ENCODE measurements at places on chromosomes 16 and 17.

GRCh38 chr16:79845033-79845733, 244.6 kb upstream of the MAF start:
- DNase-seq = no peak

DNA sequence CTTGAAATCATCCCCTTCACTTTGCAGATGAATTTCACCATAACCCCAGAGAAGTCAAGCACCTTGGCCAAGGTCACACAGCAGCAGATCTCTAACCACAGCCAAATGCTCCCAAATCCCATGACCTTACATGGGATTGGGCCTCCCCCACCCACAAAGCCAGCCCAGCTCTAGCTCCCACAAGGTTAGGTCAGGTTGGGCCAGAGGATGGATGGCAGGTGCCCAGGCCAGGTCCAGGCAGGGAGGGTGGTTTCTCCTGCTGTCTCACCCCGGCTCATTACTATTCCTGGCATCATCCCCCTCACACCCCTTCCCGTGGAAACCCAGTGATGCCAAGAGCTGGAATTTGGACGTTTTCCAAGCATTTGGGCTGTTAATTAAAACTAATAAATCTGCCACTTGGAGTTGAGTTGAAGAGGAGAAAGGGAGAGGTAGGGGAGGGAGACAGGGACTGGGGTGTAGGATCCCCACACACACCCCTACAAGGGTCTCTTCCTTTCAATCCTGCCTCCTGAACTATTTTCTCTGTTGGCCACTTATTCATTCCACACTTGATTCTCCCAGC, 181.6 kb downstream of the TMEM132E start:
- no peak for DNase-seq

- DNase-seq = no peak
These were observed 44.0 kb upstream of the PABPN1L start for GRCh38 chr16:88910284-88911135.

DNA sequence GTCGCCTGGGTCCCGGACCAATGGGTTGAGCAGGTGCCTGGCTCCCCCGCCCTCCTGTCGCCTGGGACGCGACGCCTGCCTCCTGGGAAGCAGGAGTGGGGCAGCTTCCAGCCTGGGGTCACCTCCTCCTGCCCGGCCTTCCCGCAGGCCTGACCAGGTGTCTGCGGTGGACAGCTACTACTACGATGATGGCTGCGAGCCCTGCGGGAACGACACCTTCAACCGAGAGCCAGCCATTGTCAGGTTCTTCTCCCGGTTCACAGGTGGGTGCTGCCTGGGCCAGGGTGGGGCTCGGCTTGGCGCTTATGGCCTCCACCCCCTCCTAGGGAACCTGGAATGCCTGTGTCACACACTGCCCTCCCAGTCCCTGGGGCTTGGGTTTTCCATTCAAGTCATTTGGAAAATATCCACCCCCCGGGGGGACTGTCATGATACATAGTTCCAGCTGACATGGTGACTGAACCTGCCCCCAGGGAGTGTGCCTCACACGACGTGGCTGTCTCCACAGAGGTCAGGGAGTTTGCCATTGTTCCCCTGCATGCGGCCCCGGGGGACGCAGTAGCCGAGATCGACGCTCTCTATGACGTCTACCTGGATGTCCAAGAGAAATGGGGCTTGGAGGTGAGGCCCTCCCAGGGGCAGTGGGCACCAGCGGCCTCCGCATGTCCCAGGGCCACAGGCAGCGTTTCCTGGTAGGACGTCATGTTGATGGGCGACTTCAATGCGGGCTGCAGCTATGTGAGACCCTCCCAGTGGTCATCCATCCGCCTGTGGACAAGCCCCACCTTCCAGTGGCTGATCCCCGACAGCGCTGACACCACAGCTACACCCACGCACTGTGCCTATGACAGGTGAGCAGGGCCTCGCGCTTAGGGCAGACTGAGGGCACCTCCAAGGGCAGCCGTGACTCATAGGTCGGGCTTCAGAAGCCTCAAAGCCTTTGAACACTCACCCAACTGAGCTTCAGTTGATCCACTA, 2.3 kb downstream of the DNASE1 start:
- peak; percentile 43 for DNase-seq

DNA sequence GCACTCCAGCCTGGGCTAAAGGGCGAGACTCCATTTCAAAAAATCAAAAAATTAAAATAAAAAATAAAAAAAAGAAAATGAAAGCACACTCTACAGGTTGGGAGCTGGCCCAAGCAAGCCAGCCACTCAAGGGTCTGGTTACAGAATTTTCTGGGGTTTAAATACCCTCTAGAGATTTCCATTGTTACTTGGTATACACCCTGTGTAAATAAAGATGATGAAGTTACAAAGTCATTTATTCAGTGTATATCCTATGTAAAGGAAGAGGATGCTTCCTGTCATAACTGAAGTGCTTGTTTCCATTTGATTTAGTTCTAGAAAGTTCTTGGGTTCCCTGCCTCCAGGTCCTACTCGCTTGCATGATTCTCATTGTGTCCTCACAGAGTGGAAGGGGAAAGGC, 79.9 kb upstream of the C17orf78 start:
- DNase-seq = no peak

- peak; percentile 94 for DNase-seq
These were observed 159.3 kb upstream of the COX10 start for GRCh38 chr17:13909901-13910519.

DNA sequence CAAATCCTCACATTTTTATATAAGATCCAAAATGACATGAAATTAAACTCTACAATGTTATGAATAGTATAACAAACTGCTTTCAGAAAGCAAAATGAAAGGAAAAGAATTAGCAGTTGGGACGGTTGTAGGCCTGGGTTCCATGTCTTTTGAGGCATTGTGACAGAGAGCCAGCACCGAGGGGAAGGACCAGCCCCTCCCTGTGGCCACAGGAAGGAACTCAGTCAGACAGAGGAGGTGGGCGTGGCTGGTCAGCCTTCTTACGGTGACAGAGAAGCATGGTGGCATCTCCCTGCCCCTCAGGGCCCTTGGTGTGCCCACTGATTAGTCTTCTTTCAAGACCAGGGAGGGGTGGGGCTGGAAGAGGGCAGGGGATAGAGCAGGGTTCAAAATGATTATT, 5.7 kb downstream of the ZNF319 start:
- DNase-seq = peak; percentile 60

DNA sequence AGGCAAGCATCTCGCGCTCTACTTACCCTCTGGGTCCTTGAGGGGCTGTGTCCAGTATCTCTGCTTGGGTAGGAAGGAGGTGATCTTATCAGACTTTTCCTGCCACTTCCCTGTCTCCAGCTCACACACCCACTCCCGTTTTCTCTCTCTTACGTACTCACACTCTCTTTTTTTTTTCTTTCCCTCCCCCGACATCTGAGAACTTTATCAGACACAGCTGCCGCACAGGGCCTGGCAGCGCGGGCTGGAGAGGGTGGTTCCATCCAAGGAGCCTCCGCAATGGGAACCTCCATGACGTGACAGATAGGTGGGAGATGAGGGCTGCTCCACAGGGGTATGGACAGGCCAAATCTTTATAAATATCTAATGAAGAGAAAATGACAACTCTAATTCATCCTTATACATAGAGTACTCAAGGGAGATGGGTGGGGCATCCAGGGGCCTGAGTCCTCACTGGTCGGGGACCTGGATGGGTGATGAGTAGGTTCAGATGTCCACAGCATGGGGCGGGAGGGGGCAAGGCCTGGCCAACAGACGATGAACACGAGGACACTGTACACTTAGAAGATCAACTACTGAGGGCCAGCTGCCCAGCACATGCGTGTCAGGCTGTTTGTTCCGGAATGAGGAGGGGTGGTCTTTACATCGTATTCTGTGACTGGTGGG, 23.3 kb downstream of the MINK1 start:
- no peak for DNase-seq

GRCh38 chr16:66083171-66083570, 283.3 kb upstream of the CDH5 start:
- DNase-seq = no peak

GRCh38 chr16:19436540-19436939, 18.9 kb downstream of the TMC5 start:
- no peak for DNase-seq

- no peak for DNase-seq
These were observed at the start of gene SLFN14 for GRCh38 chr17:35560703-35561102. Gene SLFN14, minus strand, starts transcription at chr17:35560819. Its CDS starts 2,757 bp downstream, at chr17:35558062.

DNA sequence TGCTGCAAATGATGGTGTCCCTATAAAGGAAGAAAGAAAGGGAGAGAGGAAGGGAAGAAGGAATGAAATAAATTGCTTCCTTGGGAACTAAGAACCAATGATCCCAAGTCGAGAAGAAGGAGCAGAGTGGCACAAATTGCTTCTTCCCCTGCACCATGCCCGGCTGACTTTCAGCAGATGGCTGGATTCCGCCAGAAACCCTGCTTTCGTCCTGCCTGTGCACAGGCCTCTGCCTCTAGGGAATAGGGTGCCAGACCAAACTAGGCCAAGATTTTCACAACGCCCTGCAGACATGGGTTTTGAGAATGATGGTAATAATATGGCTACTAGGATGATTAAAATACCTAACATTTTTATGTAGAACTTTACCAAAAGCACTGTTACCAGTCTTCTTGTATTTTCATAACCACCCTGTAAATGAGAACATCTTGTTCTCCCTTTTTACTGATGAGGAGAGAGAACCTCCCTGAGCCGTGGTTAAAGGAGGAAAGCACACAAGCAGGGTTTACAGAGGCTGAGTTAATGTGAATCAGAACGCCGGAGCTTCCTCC, 122.1 kb upstream of the HSBP1 start:
- no peak for DNase-seq

DNA sequence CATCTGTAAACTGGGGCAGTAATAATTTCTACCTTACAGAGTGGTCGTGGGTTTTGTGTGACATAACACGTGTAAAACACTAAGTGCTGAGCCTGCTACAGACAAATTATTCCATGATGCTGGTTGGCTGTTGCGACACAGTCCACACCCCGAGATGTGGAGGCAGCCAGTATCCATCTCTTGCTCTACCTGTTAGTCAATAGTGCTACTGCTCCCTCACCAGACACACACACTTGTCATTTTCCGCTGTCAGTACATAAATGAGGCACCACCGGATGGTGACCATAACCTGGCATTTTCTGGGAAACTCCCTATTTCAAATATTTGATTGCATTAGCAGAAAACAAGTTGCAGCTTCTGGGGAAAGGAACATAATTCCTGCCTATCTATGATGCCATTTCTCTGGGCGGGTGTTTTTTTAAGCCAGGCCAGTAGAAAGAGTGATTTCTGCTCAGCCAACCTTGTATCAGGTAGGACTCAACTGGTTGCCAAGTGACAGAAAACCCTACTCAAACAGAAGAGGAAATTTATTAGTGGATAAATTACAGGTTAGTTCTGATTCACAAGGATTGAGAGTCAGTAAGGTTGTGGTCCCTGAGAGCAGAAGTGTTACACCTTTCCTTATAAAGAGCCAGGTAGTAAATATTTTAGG, 24.1 kb downstream of the DNAJA2 start:
- DNase-seq = peak; percentile 37

DNA sequence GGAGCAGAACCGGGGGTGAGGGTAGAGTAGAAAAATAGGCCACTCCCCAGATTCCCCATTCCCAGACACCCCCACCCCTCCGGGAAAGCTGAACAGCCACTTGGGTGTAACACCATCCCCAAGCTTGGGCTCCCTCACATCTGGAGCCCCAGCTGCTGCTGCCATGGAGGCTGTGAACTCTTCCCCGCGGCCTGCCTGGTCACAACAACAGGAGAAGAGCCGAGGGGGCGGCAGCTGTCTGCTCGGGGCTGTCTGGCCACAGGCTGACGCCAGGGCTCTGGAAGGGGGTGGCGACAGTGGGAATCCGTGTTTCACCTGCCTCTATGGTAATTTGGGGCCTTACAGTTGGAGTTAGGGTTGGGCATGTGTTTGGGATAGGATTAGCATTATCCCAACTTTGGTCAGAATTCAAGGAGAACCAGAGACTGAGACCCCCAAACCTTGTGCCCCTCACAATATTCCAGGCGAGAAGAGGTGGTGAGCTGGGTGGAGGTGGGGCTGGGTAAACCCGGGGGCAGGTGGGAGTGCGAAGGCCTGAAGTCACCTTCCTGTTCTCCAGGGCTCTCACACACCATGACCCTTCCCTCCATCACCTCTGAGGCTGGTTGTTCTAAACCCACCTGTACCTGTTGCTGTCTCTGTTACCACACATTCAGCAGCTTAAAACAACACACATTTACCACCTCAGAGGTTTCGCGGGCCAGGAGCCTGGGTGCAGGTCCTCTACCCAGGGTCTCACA, 29.7 kb upstream of the NXPH3 start:
- no peak for DNase-seq

DNA sequence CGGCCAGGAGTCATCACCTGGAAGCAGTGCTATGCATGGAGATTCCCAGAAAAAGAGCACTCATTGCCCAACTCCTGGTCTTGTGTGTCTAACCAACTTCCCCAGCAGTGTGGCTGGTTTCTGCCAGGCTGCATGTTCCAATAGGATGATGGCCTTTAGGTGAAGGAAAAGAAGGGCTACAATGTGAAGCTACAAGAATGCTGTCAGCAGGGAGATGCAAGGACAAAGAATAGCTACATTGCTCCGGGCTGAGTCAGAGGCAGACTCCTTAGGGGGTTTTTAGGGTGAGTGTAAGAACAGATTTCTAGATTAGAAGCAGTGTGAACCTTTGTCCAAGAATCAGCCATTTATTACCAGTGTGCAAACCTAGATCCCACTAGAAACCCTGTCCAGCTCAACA, 63.0 kb upstream of the DNAH9 start:
- no peak for DNase-seq
